ENCODE measurements at places on chromosomes 11 and 22.

- no peaks in the 10 kb centered on the region for H3K4me1 ChIP-seq
- no peak overlapping the region for H3K27ac ChIP-seq
- no peaks in the 10 kb centered on the region for H3K36me3 ChIP-seq
- DNase-seq, result no peak
- peaks cover 25% of the 10 kb centered on the region for H3K27me3 ChIP-seq
Measured at GRCh38 chr11:32056438-32056837, 34.4 kb upstream of the RCN1 start.

DNA sequence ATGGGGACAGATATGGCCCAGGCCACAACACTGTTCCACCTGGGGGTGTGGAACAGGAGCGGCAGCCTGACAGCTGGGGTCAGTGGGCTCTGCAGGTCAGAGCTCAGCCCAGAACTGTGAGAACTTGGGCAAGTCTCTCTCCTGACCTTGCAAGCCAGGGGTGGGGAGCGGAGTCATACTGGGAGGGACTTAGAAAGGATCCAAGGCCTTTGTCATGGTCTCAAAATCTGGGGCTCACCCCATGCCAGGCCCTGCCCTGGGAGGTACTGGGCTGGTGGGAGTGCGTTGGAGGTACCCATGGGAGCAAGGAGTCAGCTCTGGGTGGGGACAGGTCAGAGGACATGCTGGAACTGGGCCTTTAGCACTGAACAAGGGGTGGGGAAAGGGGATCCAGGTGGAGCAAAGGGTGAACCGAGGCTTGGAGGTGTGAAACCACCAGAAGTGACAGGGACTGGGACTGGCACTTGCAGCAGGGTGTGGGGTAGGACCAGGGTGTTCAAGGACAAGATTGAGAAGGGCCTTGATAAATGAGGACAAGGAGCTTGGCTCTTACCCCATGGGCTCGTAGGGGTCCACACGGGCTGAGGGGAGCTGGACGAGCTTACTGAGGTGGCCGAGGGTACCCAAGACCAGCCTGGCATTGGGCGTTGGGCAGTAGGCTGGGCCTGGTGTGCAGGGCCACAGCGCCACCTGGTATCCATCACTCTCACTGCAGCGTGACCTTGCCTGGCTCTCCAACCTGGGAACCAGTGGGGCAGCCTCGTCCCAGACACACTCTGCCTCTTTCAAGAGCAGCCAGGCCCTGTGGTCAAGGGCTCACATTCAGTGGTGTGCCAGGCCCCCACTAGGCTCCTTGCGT is 7.4 kb upstream of the PMM1 start:
- peaks cover 25% of the 10 kb centered on the region for H3K36me3 ChIP-seq
- H3K4me3 ChIP-seq, result no peak overlapping the region
- no peak for DNase-seq

DNA sequence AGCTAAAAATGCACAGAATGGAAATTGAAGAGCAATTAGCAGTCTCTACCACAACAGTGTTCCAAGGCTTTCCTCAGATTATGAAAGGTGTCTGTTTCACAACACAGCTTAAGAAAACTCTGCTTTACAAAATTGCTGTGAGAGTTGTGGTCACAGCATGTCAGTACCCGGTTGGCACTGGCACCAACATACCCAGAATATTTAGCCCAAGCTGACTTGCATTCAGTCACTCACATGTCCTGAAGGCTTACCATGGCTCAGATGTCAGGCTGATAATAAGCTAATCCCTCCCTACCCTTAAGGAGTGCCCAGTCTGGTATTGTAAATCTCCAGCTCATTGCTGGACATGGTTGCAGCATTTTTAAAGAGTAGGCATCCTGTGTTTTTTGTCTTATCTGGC is 14.9 kb downstream of the NCR3LG1 start:
- no peak for DNase-seq
- no peaks in the 10 kb centered on the region for H3K27me3 ChIP-seq
- peaks cover 63% of the 10 kb centered on the region for H3K36me3 ChIP-seq
- peaks cover 3% of the 10 kb centered on the region for H3K4me1 ChIP-seq

- DNase-seq, result no peak
- H3K4me1 ChIP-seq, result no peaks in the 10 kb centered on the region
- H3K27ac ChIP-seq, result no peak overlapping the region
- H3K4me3 ChIP-seq, result no peak overlapping the region
Measured at GRCh38 chr22:32557444-32557843, 82.8 kb downstream of the FBXO7 start.

GRCh38 chr22:47238690-47239473 is 476.4 kb downstream of the TBC1D22A start:
- H3K4me1 ChIP-seq, result no peaks in the 10 kb centered on the region
- DNase-seq, result no peak
- no peak overlapping the region for H3K4me3 ChIP-seq

- H3K27ac ChIP-seq, result no peak overlapping the region
- H3K27me3 ChIP-seq, result peaks cover 37% of the 10 kb centered on the region
- H3K4me1 ChIP-seq, result peaks cover 4% of the 10 kb centered on the region
- peak overlapping the region; percentile 58 for H3K4me3 ChIP-seq
- peak; percentile 51 for DNase-seq
Measured at GRCh38 chr11:72471005-72471898, 36.9 kb upstream of the CLPB start.

DNA sequence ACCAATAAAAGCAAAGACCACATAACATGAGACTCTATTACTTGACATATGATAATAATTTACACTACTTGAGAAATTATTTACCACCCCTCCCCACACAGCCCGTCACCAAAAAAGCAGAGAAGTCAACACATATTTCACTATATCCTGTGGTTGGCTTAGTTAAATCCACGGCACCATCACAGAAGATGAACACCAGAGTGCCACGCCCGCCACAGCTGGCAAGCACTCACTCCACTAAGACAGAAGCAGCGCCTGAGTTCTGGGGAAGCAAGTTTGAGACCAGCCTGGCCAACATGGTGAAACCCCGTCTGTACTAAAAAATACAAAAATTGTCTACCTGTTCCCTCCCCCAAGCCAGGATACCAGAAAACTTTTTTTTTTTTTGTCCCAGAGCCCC is 53.1 kb downstream of the PACSIN2 start:
- no peaks in the 10 kb centered on the region for H3K27me3 ChIP-seq
- peaks cover 21% of the 10 kb centered on the region for H3K36me3 ChIP-seq
- peaks cover 79% of the 10 kb centered on the region for H3K4me1 ChIP-seq
- no peak for DNase-seq

DNA sequence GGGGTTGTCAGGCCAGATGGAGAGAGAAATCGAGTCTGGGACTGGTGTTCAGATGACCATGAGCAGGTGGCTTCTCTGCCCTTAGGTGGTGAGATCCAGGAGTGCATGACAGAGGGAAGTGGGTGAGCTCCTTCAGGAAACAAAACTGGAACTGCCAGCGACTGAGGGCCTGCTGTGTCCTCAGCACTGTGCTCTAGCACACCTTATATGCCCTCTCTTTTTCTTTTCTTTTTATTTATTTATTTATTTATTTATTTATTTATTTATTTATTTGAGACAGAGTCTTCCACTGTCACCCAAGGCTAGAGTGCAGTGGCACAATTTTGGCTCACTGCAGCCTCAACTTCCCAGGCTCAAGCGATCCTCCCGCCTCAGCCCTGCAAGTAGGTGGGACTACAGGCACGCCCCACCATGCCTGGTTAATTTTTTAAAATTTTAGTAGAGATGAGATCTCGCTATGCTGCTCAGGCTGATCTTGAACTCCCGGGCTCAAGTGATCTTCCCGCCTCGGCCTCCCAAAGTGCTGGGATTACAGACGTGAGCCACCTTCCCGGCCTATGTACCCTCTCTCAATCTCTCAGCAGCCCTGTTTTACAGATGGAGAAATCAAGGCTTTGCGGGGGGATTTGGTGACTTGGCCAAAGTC is 14.8 kb upstream of the RASD2 start:
- no peaks in the 10 kb centered on the region for H3K36me3 ChIP-seq
- H3K4me3 ChIP-seq, result no peak overlapping the region
- no peaks in the 10 kb centered on the region for H3K4me1 ChIP-seq
- peaks cover 16% of the 10 kb centered on the region for H3K27me3 ChIP-seq
- DNase-seq, result no peak
- no peak overlapping the region for H3K27ac ChIP-seq

DNA sequence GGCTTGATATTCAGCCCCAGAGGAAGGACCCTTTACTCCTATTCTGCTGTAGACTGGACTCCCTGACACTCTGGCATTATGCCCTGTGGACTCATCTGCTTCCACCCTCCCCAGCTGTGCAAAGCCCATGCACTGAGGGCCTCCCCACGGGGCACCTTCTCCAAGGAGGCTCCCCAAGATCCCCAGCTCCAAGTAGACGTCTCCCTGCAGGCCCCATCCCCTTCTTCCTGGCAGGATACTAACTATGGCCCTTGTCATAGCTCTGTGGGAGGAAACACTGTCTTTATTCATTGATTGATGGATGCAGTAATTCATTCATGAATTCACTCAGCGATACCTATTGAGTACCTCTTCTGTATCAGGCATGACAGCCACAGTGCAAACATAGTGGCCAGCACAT is 15.3 kb upstream of the APOL6 start:
- H3K36me3 ChIP-seq, result no peaks in the 10 kb centered on the region
- H3K4me1 ChIP-seq, result peaks cover 8% of the 10 kb centered on the region
- no peak overlapping the region for H3K4me3 ChIP-seq
- H3K27ac ChIP-seq, result no peak overlapping the region
- DNase-seq, result no peak

- peaks cover 8% of the 10 kb centered on the region for H3K27me3 ChIP-seq
- H3K4me3 ChIP-seq, result no peak overlapping the region
- DNase-seq, result no peak
- H3K4me1 ChIP-seq, result peaks cover 19% of the 10 kb centered on the region
- H3K36me3 ChIP-seq, result no peaks in the 10 kb centered on the region
Measured at GRCh38 chr22:30129636-30130035, 49.4 kb downstream of the HORMAD2 start.

DNA sequence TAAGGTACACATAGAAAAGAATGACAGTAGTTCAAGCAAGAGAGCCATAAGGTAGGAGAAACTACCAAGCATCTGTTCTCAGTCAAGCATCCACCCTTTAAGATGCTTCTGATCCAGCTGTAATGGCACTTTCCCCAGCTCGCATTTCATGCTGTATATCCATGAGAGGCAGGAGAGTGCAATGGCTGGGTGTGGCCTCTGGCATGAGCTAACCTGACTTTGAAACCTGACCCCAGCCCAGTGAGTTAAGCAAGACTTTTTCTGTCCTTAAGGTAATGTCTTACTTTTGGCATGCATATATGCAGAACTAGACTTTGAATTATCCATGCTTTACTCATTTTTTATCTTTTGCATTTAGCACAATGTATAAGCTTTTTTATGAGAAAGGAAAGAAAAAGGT is 79.8 kb upstream of the CNTN5 start:
- H3K4me1 ChIP-seq, result no peaks in the 10 kb centered on the region
- no peak for DNase-seq
- no peak overlapping the region for H3K27ac ChIP-seq
- H3K27me3 ChIP-seq, result no peaks in the 10 kb centered on the region
- no peak overlapping the region for H3K4me3 ChIP-seq

DNA sequence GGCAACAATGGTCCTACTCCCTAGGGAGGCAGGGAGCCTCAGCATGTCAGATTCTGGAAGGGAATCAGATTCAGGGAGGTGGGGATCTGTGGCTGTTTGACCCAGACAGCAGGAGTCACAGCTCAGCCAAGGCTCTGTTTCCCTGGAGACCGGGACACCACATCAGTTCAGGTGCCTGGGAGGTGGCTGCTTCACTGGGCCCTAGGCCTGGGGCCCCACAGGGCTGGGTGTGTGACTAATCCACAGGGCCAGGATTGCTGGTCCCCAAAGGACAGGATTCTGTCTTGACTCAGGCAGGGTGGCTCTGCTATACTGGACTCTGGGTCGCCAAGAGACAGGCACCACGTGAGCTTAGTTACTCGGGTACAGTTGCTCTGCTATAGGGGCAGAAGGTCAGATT is 3.5 kb upstream of the OR5AN1 start:
- DNase-seq, result no peak
- no peak overlapping the region for H3K27ac ChIP-seq
- H3K36me3 ChIP-seq, result no peaks in the 10 kb centered on the region
- H3K4me3 ChIP-seq, result no peak overlapping the region
- H3K4me1 ChIP-seq, result no peaks in the 10 kb centered on the region

- no peak overlapping the region for H3K4me3 ChIP-seq
- no peak for DNase-seq
- no peak overlapping the region for H3K27ac ChIP-seq
- H3K4me1 ChIP-seq, result peaks cover 12% of the 10 kb centered on the region
Measured at GRCh38 chr11:13260201-13260962, 17.2 kb upstream of the BMAL1 start.

- peaks cover 65% of the 10 kb centered on the region for H3K27me3 ChIP-seq
- H3K4me1 ChIP-seq, result peaks cover 7% of the 10 kb centered on the region
- H3K27ac ChIP-seq, result no peak overlapping the region
- H3K36me3 ChIP-seq, result no peaks in the 10 kb centered on the region
- DNase-seq, result no peak
- H3K4me3 ChIP-seq, result no peak overlapping the region
Measured at GRCh38 chr22:50603511-50604255, 3.1 kb downstream of the MAPK8IP2 start.

- H3K27me3 ChIP-seq, result peaks cover 4% of the 10 kb centered on the region
- H3K4me3 ChIP-seq, result no peak overlapping the region
- DNase-seq, result no peak
- H3K27ac ChIP-seq, result no peak overlapping the region
- no peaks in the 10 kb centered on the region for H3K36me3 ChIP-seq
- H3K4me1 ChIP-seq, result no peaks in the 10 kb centered on the region
Measured at GRCh38 chr22:47444746-47445065, 682.3 kb downstream of the TBC1D22A start.

DNA sequence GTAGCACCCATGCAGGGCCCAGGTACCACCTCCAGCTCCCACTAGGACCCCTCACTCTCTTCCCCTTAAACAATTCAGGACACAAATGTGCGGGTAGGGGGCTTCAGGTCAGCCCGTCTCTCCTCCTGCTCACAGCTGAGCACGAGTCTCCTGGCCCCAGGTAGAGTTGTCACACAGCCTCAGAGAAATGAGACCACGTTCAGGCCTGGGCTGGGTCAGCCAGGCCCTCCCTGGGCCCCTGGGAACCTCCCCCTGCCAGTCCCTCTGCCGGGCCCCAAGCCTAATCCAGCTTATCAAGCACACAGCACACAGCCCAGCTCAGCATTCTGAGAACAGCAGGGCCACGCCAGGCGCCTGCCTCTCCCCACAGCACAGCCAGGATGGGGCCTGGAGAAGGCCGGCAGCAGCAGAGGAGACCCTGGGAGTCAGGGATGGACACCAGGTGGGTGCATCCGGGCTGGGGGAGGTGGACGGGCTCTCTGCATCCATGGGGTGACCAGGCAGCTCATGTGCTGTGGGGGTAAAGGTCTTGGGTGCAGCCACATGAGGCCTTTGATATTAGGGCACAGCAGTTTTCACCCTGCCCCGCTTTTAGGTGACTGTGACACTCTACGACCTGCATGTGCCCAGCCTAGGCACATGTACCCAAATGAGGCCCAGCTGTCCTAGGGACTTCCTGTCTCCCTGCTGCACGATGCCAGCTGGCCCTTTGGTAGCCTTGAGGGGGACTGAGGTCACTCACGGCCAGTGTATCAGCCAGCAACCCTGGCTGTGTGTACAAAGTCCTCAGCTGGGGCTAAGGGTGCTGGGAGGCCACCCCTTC is 87.0 kb downstream of the MORC2 start:
- peaks cover under 1% of the 10 kb centered on the region for H3K36me3 ChIP-seq
- H3K27me3 ChIP-seq, result no peaks in the 10 kb centered on the region
- H3K27ac ChIP-seq, result no peak overlapping the region
- no peak for DNase-seq
- H3K4me1 ChIP-seq, result no peaks in the 10 kb centered on the region
